ENCODE measurements at places on chromosomes 7 and 10.
A peak's percentile ranks its signal among the peaks of the same experiment; 100 is the strongest.

GRCh38 chr10:63286340-63286739, 153.2 kb downstream of the NRBF2 start:
- no peak for DNase-seq

DNA sequence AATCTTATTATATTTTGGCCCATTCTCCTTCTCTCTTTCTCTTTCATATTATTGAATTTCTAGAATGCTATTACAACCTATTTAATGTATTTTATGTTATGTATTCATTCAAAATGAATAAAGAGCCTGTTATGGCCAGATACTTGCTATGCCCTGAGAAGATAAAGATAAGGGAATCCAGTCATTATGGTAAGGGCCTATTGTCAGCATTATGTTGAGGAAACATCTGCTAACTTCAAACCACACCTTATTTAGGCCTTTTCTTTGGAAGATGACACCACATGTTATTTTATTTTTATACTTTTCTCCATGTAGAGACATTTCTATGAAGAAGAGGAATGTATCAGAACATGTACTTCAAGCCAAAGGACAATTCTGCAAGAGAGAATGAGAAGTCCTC, 60.5 kb upstream of the MPP7 start:
- DNase-seq: no peak

GRCh38 chr7:23713285-23714149, 3.5 kb downstream of the STK31 start:
- DNase-seq: no peak

GRCh38 chr7:70539617-70540016, 592.3 kb upstream of the GALNT17 start:
- no peak for DNase-seq

- no peak for DNase-seq
Observed at GRCh38 chr10:103096130-103096529, 96.9 kb downstream of the NT5C2 start.

GRCh38 chr10:69892816-69893215, 91.1 kb downstream of the COL13A1 start:
- DNase-seq: no peak

GRCh38 chr7:131424219-131424822, 96.6 kb downstream of the MKLN1 start:
- DNase-seq: peak; percentile 42
